ENCODE measurements at places on chromosomes 4 and X. TPM values are rescaled to one million over a fixed set of nuclear protein-coding genes. Genes with fewer than 3 reads are reported as not detected.

- DNase-seq: no peak
These were observed 76.2 kb upstream of the GRXCR1 start for GRCh38 chr4:42816189-42816879.

DNA sequence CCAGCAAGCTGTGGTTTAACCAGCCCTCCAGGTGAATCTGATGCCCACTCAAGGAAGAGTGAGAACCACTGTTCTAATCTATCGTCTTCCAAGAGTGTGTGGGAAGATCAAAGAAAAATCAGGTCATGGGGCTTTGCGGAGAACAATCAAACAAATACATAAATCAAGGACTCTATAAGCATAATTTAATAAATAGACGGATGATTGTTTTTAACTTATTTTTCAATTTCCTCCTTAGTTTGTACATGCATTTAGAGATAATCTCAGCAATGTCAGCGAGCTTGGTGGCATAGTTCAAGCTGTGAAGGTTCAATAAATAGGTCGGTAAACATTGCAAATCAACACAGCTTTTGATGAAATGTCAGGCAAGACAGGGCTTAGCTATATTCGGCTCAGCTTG, 84.9 kb downstream of the DMD start:
- DNase-seq: no peak

- DNase-seq: no peak
These were observed 54.0 kb downstream of the C4orf33 start for GRCh38 chr4:129149906-129150305.

GRCh38 chr4:33086331-33086925, 2366.3 kb downstream of the PCDH7 start:
- DNase-seq: no peak

DNA sequence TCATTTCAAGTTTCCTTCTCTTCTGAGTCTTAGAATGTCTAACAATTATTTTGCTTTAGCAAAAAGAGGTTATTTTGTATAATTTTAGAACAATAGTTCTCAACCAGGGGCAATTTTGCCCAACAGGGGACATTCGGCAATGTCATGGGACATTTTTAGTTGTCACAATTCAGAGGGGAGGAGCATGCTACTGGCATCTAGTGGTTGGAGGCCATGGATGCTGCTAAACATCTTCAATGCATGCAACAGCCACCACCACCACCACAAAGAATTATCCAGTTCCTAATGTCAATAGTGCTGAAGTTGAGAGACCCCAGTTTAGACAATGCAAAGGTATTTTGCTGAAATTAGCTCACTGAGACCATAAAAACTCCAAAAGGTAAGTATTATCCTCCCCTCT, 122.5 kb downstream of the ARHGAP6 start:
- DNase-seq: no peak

DNA sequence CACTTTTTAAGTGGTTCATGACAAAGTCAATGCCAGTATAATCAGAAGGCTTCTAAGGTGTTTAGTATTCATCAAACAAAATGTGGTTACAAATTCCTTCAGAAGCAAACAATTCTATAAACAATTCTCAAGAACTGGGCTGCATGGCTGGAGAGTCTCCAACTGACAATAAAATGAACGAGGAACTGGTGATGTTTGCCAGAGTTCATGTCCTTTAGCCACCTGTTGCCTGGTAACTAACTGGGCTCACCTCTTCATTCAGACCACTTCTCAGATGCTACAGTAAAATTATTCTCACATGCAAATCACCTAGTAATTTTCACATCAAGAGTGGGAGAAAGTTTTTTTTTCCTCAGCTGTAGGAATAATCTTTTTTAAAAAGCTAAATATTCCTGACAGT, 53.3 kb downstream of the CAMK2D start:
- DNase-seq: no peak

DNA sequence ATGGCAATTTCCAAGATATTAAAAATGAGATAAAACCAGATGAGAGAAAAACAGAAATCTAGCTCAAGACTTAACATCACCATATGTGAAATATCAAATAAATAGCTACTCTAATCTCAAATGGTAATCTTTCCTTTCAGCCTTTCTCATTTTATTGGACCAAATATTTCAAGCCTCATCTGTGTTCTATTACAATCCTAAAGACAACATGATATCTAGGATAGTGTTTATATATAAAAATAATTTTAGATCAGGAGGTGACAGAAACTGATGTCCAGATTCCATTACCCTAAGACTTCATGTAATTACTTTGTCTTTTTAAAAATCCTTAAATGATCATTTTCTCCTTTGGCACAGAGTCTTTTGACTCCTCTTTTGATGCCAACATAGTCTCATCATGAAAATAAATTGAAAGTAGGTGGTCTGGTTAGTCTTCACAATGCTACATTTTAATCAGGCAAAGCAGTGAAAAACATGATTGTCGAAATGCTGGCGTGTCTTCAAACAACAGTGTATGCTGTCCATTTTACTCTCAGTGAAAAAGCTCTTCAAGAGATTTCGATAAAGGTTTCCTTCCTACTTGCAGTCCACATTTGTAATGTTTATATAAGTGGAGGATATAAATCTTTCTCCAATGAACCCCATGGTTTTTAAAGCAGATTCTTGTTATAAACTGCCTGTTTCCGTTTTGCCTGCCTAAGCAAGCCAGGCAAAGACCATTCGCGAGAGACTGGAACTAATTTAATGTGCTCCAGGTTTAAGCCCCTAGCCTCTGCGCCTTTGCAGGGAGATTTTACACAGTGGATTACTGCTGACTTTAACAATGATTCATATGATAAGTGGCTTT, 169.8 kb downstream of the SCFD2 start:
- DNase-seq: no peak

DNA sequence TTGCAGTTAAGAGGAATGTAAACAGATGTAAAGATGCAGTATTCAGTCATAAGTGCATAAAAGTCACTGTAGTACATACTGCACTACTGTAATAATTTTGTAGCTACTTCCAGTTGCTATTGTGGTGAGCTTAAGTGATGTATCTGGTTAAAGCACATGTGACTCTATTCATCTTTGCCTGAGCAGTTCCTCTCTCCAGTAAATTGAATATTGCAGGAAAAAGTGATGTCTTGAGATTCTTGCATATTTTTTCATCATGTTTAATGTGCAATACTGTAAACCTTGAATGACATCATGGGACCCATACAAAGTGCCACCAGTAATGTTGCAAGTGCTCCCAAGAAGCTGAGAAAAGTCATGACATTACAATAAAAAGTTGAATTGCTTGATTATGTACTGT, 9.6 kb downstream of the UBA6 start:
- DNase-seq: no peak

- DNase-seq: no peak
These were observed 473.0 kb downstream of the SPRY1 start for GRCh38 chr4:123869286-123870215.

DNA sequence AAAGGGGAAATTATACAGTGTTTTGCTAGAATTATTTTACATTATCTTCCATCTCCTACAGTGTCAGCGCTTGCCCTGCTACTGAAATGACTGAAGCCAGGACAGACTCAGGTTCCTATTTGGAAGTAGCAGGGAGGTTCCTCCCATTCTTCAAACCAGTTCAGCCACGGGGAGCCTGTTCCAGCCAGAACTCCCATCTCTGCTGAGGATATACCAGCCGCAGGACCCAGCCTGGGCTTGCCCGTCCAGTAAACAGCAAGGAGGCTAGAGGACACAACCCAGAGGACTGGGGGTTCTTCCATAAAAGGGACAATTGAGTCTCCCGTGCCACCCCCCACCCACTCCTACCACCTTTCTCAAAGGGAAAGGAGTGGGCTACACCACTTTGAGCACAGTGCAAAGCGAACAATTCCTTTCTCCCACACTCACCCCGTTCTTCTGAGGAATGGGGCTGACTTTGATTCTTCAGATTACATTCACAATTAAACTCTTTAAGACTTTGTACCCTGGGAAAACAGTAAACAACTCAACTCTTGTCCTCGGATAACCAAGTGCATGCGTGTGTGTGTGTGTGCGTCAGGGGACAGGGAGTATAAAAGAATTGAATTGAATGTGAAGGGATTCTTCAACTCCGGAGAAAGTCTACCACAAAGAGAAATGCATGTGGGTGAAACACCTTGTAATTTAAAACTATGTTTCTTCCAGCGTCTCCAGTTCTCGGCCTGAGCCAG, 31.0 kb upstream of the PPARGC1A start:
- no peak for DNase-seq

DNA sequence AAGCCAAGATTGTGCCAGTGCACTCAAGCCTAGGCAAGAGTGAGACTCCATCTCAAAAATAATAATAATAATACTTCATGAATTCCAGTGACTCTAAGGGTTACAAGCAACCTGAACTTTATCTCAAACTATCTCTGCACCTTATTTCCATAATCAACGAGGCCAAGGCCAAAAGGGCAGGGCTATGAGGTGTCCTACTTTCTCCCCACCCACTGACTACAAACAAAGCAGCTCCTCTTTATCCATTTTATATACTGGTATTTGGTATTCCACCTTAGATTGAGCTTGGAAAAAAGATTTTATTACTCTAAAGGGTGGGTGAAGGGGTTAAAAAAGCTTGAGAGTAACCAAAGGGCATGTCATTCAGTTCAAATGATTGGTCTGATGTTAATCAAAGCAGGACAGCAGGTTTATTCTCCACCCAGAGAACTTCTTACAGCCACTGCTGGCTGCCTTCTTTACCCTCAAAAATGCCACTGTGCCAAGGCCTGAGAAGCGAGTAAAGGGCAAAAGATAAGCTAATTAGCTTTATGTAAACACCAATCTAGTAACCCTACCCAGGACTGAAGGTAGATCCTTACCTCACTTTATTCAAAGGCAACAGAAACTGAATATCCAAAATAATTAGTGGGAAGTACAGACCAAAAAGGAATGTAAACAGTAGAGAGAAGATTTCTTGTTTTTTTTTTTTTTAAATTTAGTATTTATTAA, 28.2 kb downstream of the APOO start:
- DNase-seq: no peak

DNA sequence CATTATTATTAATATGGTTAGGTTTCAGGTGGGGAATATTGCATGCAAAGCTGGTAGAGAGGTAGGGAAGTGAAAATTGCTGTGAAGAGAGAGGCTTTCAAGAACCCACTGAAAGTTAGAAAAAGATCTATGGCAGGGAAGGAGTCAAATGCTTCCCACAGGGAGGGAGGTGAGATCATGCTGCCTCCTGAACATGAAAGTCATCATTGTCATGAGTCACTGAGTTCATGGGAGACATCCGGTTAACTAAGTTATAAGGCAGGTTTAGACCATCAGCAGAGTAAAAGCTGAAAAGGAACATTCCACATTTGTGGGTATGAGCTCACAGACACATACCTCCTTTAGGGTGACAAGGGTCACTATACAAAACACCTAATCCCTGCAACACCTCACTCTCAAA, 16.2 kb downstream of the GATB start:
- no peak for DNase-seq

SRPK3 gene
- 8.0 TPM for total RNA-seq

SPATA18 gene
- 4.7 TPM for total RNA-seq

ETDA gene
- total RNA-seq: not detected

ZAR1 gene
- total RNA-seq: not detected

GAGE12H gene
- not detected for total RNA-seq

ELOVL6 gene
- total RNA-seq: 3.9 TPM

ELF2 gene
- total RNA-seq: 83.9 TPM

FDCSP gene
- not detected for total RNA-seq

ANTXR2 gene
- 88.0 TPM for total RNA-seq

ZDHHC15 gene
- 3.1 TPM for total RNA-seq

Measured in aorta (tissue), 5 donors.